ENCODE measurements at places on chromosomes 5 and 9. TPM values are rescaled to one million over a fixed set of nuclear protein-coding genes. Genes with fewer than 3 reads are reported as not detected.

- no peak for DNase-seq
Observed at GRCh38 chr5:132760601-132761317, 13.5 kb downstream of the CCNI2 start.

DNA sequence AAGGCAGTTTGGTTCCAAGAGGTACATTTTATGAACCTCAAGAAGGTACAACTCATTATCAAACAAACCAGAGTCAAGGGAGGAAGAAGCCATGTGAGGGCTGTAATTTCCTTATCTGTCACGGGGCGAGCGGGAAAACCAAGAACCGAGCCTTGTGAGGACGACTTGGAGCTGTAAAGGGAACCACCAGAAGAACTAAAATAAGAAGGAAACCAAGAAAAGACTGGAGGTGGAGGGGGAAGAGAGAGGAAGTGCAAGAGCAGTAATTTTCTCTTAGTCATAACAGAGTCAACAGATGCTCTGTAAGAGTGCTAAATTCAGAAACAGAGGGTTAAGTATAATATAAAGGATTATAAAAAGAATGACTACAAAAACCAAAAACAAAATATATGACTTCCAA, 127.1 kb downstream of the DIRAS2 start:
- no peak for DNase-seq

Gene PTBP3
- total RNA-seq, result 20.3 TPM

DNA sequence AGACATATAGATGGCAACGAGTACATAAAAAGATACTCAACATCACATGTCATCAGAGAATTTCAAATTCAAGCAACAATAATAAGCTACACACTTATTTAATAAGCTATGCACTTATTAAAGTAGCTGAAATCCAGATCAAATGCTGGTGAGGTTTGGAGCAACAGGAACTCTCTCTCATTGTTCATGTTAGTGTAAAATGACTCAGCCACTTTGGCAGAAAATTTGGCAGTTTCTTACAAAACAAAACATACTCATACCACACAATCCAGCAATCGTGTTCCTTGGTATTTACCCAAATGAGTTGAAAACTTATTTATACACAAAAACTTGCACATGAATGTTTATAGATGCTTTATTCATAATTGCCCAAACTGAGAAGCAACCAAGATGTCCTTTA, 131.5 kb upstream of the NFIL3 start:
- DNase-seq, result no peak

- DNase-seq, result no peak
Observed at GRCh38 chr9:88462191-88462590, 72.8 kb upstream of the NXNL2 start.

DNA sequence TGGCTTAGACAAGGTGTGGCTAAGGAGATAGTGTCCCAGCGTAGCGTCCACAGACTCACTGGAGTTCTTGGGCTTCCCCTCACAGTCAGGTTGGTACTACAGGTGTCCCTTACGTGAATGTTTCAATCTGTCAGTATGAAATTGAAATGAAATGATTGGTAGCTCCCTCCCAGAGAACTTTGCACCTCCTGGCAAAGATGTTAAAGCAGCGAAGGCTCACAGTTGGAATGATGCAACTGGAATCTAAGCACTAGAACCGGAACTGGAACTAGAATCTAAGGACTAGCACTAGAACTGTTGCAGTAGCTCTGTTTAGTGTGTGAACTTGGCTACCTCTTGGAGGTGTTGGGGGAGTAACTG, 1.1 kb downstream of the SLC31A1 start:
- no peak for DNase-seq

DNA sequence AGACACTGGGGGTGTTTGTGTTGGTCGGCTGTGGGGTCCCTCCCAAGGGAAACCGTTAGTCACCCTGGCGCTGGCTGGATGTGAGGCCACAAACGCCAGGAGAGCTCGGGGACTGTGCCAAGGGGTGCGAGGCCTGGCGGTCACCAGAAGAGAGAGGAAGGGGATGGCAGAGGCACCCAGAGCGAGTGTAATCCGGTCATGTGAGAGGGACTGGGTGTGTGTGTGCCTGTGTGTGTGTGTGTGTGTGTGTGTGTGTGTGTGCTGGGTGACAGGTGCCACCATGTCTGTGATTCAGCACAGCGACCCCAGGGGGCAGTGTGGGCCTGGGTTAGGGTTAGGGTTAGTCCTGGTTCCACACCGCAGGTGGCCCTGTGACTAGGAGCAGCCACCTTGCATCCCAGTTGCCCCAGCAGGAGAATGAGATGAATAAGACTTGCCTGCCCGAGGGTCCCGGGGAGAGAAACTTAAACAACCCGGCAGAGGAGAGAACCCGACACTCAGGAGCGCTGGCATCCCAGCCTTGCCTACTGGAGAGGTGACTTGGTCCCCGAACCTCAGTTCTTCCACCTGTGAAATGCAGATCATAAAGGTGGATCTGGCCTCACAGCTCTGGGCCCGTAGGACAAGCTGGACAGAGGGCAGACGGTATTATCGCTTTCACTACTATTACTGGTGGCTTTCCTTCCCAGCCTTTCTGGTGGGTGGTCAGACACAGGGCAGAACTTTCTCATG, 1.4 kb upstream of the ADAMTSL2 start:
- peak; percentile 79 for DNase-seq

Gene PRKACG
- not detected for total RNA-seq

DNA sequence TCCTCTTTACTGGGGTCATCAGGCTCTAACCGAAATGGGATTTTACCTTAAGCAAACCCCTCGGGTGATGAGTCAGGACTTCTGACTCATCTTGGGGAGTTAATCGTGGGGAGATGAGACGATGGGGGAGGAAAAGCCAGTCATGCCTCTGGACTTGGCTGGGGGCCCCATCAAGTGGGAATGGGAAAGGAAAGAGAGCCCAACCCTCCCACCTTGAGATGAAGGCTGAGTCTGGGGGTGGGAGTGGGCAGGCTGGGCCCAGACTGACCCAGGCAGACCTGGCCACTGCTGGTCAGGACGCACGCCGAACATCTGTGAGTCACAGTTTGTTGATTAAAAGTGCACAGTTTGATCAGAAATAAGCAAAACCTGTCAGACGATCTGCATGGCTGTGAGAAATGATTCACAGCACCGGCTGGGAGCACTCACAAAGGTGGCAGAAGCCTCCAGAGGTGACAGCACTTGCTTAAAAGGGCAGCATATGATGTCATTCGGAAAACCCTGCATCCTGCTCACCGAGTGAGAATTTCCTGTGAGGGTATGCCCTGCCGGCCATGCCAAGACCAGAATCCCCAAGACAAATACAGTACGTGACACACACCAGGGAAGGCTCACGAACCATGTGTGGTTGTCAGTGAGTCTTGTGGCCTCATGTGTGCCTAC, 50.0 kb upstream of the SLC25A51 start:
- peak; percentile 65 for DNase-seq

GRCh38 chr9:36101916-36102741, 34.4 kb upstream of the GLIPR2 start:
- peak; percentile 44 for DNase-seq

Gene OR1L8
- total RNA-seq, result 0.16 TPM

All from left cardiac atrium (tissue), 4 donors.